Stimulated activated naive B cell treated with anti-CD40 and anti-IgM and Interleukin-4, amounts not matched to agents 10 μg/mL and 1 μg/mL and 100 μg/mL, for 72 hours (primary cell): ENCODE measurements at places on chromosomes 2 and 18.

DNA sequence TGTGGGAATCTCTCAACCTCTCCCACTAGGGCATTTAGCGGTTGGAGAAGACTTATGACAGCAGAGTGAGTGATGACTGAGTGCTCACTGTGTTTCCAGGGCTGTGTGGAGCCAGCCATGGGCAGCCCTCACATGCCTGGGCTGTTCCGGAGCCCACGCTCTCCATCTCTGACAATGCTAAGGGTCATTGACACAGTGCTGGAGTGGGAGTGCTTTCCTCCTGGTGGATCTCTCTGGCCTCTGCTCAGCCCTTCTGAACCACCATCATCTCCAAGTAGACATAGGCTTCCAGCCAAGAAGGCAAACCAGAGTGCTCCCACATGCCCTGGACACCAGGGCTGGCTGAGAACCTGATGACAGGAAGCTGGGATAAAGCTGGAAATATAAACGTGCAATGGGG lies 33.1 kb upstream of the TWIST2 start:
- no peak for DNase-seq

GRCh38 chr2:143588746-143589145 lies 459.5 kb downstream of the ARHGAP15 start:
- no peak for DNase-seq

DNA sequence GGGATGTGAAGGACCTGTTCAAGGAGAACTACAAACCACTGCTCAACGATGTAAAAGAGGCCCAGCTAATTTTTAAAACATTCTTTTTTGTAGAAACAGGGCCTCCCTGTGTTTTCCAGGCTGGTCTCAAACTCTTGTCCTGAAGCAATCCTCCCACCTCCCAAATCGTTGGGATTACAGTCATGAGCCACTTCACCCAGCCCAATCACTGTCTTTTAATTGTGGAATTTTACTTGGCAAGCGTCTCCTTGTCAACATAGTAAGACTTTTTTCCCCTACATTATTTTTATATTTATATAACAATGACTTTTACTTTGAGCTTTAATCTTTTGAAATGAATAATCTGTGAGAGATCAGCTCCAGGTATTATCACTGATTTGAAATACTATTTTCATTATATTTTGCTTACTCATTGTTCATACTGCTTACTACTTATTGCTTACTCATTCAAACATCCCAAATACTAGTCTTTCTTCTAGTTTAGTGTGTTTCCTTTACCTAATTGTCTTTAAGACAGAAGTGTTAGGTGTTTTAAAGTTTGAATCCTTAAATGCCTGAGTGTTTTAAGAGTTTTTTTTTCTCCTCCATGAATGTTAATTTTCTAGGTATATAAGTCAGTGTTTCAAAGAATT lies 48.9 kb downstream of the PTPN4 start:
- no peak for DNase-seq

DNA sequence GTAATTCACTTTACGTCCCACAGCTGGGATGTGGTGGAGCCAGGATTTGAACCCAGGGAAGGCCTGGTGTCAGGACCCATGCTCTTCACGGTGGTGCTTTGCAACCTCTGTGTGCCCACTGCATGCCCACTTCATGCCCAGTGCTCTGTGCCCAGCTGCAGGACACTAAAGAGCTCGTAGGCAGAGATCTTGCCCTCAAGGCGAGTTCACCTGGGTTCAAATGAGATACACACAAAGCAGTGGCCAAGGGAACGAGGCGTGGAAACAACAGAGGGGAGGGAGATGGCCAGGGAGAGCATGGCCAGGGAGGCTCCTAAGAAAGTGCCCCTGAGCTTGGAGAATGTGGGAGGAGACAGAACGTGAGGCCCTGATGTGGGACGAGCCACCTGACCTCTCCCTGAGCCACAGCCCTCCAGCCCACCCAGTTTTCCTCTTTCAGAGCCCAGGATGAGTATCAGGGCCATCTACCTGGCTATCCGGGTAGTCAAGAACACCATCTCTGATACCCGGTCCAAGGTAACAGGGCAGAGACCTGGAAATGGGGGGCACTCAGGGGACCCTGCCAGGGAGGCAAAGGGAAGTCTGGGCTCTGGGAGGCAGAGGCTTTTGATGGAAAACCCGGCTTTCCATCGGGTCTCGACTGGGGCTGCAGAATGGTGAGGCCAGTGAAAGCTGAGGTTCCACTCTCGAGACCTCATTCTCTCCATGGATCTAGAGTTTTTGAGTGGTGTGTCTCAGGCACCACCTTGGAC lies 20.4 kb downstream of the MROH2A start:
- DNase-seq = no peak

DNA sequence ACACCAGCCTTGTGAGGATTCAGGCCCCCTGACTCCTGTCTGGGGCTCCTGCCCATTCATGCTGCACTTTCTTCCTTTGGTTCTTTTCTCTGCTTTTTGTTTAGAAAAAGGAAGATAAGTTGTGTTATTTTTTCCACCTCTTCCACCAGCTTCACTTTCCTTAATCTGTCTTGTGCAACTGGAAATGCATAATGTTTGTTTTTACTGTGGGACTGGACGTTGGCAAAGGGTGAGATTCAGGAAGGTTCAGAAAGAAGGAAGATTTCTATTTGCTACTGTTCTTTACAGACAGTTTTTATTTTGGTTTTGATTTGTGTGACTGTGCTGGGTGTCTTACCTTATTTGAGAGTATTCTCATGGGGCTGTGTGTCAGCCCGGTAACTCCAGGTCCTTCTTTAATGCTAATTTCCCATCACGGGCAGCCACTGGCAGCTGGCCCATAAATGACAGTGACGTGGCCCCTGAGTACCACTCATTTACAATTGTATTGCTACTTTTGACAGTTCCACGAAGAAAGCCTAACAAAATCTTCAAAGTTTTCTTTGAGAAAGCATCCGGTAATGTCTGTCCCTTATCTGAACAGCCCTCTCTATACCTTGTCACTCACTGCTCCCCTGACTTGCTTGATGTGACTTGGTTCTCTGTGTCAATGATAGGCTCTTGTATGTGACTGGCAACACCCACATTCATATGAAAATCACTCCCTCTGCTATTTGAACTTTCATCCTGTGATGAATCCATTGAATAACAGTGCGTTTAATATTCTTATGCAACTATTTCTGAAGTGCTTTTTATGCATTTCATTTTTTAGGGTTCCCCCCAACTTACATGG lies 32.7 kb downstream of the RHBDD1 start:
- no peak for DNase-seq

GRCh38 chr2:189559579-189560272 lies 20.9 kb downstream of the SLC40A1 start:
- no peak for DNase-seq

DNA sequence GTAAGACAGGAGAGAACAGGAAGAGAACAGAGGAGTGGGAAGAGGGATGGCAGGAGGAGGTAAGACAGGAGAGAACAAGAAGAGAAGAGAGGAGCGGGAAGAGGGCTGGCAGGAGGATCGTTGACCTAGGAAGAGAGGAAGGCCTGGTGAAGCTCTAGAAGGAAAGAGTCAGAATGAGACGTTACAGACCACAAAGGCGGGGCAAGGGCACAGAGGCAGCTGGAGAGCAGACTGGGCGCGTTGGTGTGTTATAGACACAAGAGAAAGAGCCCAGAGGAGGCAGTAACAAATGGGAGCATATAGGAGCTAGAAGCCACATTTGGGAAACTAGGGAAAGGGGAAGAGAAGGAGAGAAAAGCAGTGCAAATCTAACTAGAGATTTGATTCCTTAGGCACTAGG lies 26.6 kb downstream of the PTRHD1 start:
- no peak for DNase-seq

DNA sequence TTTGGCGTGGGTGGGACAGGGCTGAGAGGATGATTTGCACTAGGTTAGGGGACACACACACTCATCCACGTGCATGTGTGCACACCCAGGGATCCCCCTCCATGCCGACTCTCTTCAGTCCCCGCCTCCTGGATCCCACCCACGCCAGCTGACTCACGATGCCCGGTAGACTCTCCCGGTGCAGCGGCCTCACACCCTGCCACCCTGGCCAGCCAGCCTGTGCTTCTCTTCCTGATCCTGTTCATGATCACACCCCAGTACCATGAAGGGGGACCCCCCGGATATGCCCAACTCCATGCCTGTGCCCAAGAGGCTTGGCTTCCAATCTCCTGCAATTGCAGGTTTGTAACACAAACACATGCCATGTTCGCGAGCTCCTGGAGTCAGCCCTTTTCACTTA lies 157.8 kb upstream of the HDAC4 start:
- no peak for DNase-seq

- no peak for DNase-seq
Observed at GRCh38 chr2:121136323-121136722, 148.7 kb downstream of the TFCP2L1 start.

DNA sequence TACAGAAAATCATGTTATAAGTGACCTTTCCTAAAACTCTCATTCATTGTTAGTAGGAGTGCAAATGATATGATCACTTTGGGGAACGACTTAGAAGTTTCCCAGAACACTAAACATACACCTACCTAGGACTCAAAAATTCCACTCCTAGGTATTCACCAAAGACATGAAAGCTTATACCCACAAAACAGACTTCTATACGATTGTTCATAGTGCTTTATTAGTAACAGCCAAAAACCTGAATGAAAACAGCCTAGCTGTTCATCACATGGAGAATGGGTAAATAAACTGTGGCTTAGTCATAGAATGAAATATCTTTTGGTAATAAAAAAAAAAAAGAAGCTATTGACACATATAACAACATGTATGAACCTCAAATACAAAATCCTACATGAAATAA lies 8.8 kb downstream of the NOL10 start:
- no peak for DNase-seq

GRCh38 chr2:48248251-48248933 lies 281.6 kb upstream of the STON1 start:
- DNase-seq = no peak

GRCh38 chr2:54728669-54729120 lies 5.2 kb downstream of the EML6 start:
- no peak for DNase-seq

- DNase-seq = no peak
Observed at GRCh38 chr2:52794581-52794980, 973.0 kb upstream of the CHAC2 start.

- DNase-seq = no peak
Observed at GRCh38 chr2:66689456-66690051, 254.6 kb downstream of the MEIS1 start.

DNA sequence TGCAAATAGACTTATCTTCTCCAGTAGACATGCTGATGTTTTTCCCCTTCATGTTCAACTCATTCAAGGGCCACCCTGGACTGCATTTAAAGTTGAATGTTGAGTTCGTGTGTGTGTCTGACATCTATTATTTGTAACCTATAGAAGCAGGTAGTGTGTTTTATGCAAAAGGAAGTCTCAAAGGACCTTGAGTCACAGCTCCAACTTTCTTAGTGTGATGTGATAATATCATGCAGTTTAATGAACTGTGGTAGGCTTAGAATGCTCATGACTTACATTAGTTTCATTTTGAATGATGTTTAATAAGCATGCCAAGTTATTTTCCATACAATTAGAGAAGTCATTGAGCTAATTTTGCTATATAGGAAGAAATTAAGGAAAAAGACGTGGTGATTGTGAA lies 67.9 kb downstream of the CERS6 start:
- no peak for DNase-seq

GRCh38 chr2:134950886-134951285 lies 32.3 kb downstream of the CCNT2 start:
- DNase-seq = no peak

- DNase-seq = no peak
Observed at GRCh38 chr2:27572439-27572838, 10.4 kb upstream of the ZNF512 start.

GRCh38 chr2:163407296-163407695 lies 328.5 kb downstream of the FIGN start:
- DNase-seq = no peak

- no peak for DNase-seq
Observed at GRCh38 chr2:112893752-112894151, 17.2 kb upstream of the IL37 start.

- no peak for DNase-seq
Observed at GRCh38 chr2:159195697-159196096, 90.8 kb downstream of the WDSUB1 start.

GRCh38 chr2:95277246-95277906 lies 3.1 kb downstream of the PROM2 start:
- DNase-seq = no peak

GRCh38 chr2:150425121-150425955 lies 62.1 kb downstream of the RND3 start:
- DNase-seq = no peak

DNA sequence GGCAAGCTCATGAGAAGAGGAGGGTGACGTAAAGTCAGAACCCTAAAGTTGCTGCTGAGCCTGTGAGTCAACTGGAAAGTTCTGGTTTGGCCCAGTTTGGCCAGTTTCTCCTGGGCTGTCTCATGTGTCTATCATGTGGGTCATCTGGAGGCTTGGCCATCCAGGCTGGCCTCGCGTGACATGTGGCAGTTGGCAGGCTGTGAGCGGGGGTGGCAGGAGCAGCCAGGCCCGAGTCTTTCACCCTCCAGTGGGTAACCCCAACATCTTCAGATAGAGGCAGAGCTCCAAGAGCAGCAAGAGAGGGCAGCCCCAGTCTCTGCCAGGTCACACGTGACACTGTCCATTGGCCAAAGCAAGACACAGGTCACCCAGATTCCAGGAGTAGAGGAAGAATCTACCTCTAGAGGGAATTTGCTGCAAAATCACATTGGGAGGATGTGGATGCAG lies 51.5 kb downstream of the FHOD3 start:
- no peak for DNase-seq

DNA sequence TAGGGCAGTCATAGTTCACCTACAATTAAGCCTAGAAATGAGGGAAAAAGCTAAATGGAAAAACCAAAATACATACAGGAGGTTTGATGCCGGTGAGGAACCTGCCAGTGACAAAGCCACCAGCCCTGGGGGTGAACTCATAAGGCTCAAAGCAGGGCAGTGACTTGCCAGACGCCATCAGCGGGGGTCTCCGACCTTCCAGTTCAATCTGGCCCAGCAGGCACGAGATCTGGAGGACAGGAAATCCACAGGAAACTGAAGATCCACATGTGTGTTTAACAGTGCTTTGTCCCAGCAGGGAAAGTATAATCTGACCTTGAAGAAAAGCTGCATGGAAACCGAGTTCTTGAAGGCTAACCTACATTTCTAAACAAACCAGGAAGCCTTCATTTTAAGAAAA lies 60.1 kb downstream of the POLR1A start:
- no peak for DNase-seq

DNA sequence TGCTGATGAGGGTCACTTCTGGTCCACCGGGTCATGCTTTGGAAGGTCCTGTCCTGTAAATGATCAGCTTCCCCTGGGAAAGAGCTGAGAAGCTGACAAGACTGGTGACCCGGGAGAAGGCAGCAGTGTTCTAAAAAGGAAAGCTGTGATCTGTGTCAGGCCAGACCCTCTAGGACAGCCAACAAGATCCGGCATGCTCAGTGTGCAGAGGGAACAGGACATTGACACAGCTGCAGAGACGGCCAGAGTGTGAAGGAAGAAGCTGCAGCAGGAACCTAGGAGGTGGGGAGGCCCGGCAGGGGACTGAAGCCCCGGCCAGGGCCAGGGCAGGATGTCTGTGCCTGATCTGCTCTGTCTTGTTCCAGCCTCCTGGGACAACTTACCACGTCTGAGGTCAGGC lies 372.7 kb upstream of the ID2 start:
- no peak for DNase-seq
